NCI-H82 (cell line): ENCODE measurements at places on chromosomes 2 and 18.

- no peak for DNase-seq
These were observed 689.1 kb upstream of the POU3F3 start for GRCh38 chr2:104164721-104165252.

DNA sequence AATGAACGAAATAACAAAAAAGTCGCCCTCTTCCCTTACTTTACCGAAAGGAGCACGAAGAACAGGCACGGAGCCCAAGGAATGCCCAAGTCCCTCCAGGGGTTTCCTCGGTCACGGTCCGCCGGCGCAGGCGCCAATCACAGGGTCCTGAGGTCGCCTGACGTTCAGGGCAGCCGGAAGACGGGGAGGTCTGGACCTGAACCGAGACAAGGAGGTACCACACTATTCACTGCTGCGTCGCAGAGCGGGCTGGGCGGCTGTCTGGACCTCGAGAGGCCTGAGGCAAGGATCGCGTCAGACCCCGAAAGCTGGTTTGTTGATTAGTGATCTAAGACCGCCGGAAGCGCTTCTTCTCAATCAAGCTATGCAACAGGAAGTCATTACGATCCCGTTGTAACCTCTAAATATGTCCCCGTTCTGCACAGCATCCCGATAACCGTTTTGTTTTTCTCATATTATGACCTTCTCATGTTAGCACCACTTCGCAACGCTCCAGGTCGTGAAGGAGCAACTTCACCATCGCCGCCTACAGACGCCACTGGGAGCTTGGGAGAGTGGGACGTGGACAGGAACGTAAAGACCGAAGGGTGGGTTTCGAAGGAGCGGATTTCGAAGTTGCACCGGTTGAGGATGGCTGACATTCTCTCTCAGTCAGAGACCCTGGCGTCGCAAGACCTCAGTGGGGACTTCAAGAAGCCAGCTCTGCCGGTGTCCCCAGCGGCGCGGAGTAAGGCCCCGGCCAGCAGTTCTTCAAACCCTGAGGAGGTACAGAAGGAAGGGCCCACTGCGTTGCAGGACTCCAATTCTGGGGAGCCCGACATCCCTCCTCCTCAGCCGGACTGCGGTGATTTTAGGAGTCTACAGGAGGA is at the start of the genes SLC4A1AP and SUPT7L:
Gene SLC4A1AP, plus strand, starts transcription at position 605 of the 869 bp plus-strand sequence. Its CDS starts 26 bp downstream, at position 631.
Gene SUPT7L, minus strand, starts transcription at position 330 of the 869 bp plus-strand sequence. CDS start 1,422 bp downstream, outside the sequence.
- DNase-seq, result peak; percentile 93

DNA sequence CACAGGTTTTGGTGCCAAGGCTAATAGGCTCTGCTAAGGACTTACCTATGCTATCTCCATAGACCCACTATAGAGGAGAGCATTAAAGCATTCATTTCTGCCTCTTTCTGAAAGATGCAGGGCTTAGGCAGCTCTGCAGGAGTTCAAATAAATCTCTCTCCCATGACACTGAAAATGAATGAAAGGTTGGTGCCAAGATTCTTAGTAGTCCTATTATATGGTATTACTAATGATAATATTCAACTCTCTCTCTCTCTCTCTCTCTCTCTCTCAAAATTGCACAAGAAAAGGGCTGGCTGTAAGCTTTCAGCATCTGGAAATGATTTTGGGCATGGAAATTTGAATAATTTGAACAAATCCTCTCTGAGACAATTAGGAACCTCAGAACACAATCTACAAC is 433.7 kb downstream of the MBD2 start:
- DNase-seq, result no peak

DNA sequence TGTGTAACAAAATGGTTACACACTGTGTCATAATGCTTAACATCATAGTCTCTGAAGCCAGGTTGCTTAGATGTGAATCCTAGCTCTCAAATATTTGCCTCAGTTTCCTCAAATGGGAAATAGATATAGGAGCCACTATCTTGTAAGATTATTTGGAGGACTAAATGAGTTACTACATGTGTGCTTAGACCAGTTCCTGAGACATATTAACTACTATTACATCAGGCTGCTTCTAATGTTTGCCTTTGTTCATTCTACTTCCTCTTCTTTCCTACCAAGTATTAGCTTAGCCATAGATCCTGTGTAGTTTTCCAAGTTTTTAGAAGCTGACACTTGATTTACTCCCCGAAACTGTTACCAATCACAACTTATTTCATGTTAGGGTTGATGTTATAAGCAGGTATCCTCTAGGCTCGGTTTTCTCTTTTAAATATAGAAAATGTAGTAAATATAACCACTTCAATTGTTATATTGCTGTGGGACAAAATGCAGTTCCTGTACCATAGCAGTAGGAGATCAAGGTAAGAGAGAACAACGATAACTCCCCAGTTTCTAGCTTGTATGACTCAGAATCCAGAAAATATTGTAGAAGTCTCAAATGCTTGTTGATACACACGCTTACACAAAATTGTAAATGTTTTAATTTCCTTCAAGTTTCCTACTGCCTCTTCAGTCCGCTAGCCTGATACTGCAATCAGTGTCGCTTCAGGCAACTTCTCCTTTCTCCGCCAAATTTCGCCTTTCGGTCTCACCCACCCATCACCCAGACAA is 751 bp upstream of the DNAJC10 start:
- peak; percentile 45 for DNase-seq

DNA sequence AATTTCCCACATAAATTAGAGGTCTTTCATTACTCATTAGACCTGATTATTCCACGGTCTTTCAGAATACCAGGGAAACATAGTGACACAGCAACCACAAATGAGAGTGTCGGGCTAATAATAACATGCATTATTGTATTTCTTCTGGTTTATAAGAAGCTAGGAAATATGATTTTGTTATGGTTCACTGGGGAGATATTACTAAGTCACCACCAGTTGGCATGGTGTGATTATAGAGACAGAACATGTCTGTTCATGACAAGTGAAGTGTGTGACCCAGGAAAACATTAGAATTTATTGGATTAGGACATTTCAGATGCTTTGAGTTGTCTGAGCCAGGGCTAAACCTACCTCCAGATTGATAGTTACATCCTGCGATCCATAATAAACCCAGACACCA is 494.4 kb downstream of the FBXO15 start:
- peak; percentile 53 for DNase-seq

DNA sequence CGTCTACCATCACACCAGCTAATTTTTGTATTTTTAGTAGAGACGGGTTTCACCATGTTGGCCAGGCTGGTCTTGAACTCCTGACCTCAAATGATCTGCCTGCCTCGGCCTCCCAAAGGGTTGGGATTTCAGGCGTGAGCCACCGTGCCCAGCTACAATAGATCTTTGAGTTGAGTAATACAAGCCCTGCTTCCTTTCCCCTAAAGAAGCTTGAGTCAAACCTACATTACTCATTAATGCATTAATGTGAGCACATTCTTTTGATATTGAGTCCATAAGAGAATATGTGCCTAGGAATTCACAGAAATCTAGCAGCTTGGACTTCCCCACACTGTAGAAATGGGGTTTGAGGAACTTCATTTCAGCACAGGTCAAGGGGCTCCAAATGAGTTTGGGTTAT is 39.6 kb downstream of the PSMG2 start:
- DNase-seq, result no peak

DNA sequence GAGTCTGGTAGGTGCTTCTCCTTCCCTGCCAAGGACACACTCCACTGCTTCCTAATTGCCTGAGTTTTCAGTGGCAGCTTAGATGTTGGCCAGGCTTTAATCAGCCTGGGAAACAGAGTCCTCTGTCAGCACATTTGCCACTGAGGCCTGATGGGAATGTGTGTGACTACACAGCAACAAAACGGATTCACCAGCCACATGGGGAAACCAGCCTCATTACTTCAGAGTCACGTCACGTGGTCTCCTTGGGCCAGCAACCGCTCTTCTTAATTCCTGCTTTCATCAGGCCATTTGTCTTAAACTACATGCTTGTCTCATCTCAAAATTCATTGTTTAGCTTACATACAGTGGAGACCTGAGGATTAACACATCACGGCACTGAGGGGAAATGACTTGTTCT is 93.9 kb upstream of the LTBP1 start:
- DNase-seq, result no peak

DNA sequence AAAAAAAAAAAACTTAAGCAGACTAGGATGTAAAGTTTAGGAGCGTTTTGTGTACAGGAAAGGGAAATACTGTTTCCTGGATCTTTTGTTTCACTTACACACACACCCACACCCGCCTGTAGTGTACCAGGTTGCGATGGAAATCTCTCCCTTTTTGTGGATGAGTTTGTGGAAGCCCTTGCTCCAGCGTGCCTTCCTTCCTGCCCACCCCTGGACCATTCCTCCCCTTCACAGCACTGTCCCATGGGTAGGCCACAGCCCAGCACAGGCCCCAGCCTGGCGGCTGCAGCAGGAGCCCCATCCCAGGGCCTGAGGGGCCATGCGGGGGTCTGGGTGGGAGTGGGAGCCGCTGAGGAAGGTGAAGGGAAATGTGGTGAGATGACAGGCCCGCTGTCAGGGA is 15.1 kb downstream of the MALL start:
- no peak for DNase-seq

DNA sequence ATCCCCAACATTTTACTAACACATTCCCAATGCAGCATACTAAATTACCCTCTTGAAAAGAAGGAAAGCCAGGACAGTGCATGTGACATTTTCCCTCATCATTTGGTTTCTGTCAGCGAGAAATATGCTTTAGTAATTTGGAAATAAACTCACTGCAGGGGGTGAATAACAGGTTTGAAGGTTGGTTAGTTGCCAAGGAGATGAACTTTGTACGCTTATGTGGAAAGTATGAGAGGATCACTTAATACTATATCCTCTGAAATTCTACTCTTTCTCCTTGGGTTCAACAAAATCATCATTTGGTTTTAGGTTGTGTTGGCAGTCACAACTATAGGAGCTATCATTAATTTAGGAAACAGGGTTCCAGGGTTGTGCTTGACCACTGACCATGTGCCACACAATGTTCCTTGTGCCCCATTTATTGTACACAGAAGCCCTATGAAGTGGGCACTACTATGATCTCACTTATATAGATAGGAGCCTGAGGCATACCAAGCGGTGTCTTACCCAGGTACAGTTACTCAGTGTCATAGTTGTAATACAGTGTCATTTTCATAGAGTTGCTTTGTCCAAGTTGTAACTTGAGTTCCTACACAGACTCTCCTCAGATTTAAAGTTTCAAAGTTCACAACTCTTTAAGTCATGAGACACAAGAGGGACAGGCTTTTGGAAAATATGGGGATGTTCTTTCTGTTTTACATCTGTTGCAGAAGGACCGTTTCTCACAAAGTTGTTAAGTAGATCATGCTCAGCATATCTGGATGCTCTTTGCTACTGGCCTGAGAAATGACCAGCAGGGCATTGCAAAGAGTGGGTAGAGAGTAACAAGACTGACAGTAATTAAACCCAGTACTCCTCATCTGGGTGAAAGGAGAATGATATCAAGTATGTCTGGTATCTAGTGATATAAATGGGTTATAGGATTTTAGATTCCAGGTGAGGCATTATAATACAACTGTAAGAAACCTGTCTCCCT is 91.8 kb downstream of the MAP4K4 start:
- no peak for DNase-seq

DNA sequence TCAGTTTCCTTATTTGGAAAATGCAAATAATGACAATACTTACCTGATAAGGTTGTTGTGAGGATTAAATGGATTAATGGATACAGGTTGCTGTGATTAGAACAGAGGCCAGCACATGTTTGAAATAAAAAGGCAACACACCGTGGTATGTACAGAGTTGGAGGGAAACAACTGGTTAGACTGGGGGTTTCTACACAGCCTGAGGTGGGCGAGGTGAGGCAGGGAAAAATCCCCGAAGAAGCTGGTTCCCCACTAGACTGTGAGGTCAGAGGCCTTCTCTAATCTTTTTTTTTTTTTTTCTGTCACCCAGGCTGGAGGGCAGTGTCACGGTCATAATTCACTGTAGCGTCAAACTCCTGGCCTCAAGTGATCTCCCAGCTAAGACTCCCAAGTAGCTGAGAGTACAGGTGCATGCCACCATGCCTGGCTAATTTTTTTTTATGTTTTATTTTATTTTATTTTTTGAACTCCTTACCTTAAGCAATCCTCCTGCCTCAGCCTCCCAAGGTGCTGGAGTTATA is 1.2 kb upstream of the E2F6 start:
- no peak for DNase-seq

- no peak for DNase-seq
These were observed 25.1 kb upstream of the DPYSL5 start for GRCh38 chr2:26822877-26823276.

DNA sequence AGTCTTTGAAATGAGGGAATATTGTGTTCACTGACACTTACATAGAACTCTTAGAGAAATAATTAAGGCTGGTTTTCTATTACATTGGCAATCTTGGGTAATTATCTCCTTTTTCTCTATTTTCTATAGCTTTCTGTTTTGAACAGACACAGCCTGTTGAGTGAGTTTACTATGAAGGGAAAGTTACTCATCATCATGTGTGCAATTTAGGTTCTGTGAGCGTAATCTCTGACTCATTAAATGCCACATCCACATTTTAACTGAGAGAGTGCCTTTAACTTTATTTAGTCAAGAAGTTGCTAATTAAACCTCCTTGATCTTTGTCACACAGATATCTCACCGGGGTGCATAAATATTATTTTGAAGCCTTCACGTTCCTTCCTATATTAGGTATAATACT is 174.0 kb upstream of the SLC8A1 start:
- no peak for DNase-seq

DNA sequence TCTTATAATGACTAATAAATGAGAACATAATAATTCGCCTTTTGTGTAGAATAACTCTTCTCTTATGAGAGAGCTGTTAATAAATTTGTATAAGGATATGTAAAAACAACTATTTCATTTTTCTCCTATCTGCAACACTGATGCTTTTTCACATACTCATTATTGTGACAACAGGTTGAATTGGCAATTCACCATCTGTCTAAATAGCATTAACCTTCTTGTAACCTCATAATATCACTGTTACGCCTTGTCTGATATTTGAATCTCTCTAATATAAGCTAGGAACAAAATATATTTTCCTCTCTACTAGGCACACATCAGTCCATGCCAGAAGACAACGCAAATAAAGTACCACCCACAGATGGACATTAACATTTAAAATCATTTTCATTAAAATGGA is 938.9 kb downstream of the CPS1 start:
- no peak for DNase-seq

DNA sequence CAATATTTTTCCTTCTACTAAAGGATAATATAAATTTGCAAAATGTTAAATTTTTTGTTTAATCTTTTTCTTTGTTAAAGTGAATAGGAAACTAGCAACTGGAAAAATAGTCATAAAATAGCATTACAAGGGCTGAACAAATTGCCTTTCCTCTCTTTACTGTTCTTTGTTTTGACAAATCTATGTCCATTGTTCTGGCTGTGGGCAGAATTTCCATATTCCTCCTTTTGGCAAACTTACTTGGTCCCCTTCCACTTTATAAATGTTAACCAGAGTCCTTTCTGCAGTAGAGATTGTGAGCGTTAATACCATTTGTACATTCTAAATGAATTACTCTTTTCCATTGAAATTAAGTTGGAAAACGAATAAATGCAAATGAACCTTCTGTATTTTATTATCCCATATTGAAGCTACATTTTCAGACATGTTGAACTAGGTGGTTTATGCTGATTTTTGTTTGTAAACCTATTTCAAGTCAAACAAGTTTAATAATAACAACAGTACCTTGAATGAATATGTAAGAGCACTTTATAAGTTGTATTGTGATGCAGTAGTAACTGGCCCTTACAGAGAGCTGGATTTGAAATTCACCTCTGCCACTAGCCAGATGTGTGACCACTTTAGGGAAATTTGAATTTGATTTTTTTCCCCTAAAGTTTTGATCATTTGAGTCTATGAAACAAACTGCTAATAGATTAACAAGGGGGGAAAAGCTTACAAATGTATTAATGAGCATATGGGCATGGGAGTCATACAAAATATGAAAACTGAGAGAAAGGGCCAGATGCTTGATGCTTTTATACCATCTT is 3.3 kb downstream of the RNF125 start:
- no peak for DNase-seq
